T-cell (primary cell): ENCODE measurements at places on chromosomes 3 and 15. TPM values are rescaled to one million over a fixed set of nuclear protein-coding genes. Genes with fewer than 3 reads are reported as not detected.

- no peaks in the 10 kb centered on the region for H3K27me3 ChIP-seq
- DNase-seq, result peak; percentile 16
- peak overlapping the region; percentile 79 for H3K27ac ChIP-seq
- no peak overlapping the region for H3K4me3 ChIP-seq
- peaks cover 37% of the 10 kb centered on the region for H3K4me1 ChIP-seq
- no peaks in the 10 kb centered on the region for H3K36me3 ChIP-seq
Observed at GRCh38 chr3:101521211-101521701, 8.2 kb upstream of the SENP7 start.

GRCh38 chr3:143972505-143973258, 1.1 kb downstream of the DIPK2A start:
- no peaks in the 10 kb centered on the region for H3K27me3 ChIP-seq
- peaks cover 21% of the 10 kb centered on the region for H3K4me1 ChIP-seq
- peak overlapping the region; percentile 91 for H3K4me3 ChIP-seq
- no peaks in the 10 kb centered on the region for H3K36me3 ChIP-seq

DNA sequence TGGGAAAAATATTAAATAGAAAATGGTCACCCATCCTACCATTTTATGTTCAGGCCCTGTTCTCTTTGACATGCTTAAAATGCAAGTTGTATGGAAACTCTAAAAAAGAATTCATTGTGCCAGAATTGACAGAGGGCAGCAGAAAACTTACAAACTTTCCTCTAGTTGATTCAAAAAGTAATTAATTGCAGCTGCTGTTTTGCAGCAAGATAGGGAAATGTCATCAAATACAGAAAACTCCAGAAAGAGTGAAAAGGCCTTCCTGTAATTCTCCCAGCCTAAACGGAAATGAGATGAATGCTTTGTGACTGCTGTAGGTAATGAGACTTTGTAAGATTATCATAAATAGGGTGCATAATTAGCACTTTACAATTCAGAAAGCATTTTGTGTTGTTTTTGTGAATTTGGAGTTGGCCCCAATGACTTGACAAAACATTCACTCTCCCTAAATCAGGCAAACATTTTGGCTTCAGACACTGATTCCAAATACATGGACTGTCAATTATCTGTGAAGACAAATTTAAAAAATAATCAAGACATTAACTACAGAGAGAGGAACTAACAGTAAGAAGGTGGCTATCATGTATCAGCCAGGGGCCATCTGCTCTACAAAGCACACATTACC, 861.8 kb downstream of the SQOR start:
- H3K4me3 ChIP-seq, result no peak overlapping the region
- no peaks in the 10 kb centered on the region for H3K36me3 ChIP-seq
- H3K4me1 ChIP-seq, result no peaks in the 10 kb centered on the region
- peaks cover 3% of the 10 kb centered on the region for H3K27me3 ChIP-seq

- H3K4me3 ChIP-seq, result no peak overlapping the region
- H3K4me1 ChIP-seq, result no peaks in the 10 kb centered on the region
- peaks cover 8% of the 10 kb centered on the region for H3K36me3 ChIP-seq
- no peak overlapping the region for H3K27ac ChIP-seq
Observed at GRCh38 chr3:143551761-143552160, 296.5 kb downstream of the SLC9A9 start.

- no peak overlapping the region for H3K4me3 ChIP-seq
- no peak for DNase-seq
- no peaks in the 10 kb centered on the region for H3K4me1 ChIP-seq
- H3K27ac ChIP-seq, result no peak overlapping the region
- no peaks in the 10 kb centered on the region for H3K27me3 ChIP-seq
Observed at GRCh38 chr3:153978006-153978405, 143.2 kb upstream of the ARHGEF26 start.

DNA sequence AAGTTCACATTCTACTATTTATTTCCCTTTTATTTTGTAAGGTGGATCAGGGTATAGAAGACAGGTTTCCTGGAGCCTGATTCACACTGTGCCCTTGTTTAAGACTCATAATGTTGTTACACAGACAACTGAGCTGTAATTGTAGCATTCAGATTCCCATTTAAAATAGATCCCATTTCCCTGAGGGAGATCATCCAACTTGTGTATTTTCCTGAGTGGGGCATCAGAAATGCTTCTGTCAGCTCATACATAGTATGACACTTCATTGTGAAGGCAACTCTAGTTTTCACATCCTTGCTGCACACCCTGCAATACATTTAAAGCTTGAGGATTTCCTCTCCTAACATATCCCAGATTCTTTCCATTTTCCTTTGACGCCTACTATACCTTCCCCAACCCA, 659.7 kb downstream of the GRM7 start:
- no peaks in the 10 kb centered on the region for H3K4me1 ChIP-seq
- no peaks in the 10 kb centered on the region for H3K36me3 ChIP-seq
- H3K4me3 ChIP-seq, result no peak overlapping the region
- no peaks in the 10 kb centered on the region for H3K27me3 ChIP-seq

GRCh38 chr15:31498329-31498728, 171.7 kb downstream of the KLF13 start:
- no peak for DNase-seq
- H3K27ac ChIP-seq, result no peak overlapping the region

DNA sequence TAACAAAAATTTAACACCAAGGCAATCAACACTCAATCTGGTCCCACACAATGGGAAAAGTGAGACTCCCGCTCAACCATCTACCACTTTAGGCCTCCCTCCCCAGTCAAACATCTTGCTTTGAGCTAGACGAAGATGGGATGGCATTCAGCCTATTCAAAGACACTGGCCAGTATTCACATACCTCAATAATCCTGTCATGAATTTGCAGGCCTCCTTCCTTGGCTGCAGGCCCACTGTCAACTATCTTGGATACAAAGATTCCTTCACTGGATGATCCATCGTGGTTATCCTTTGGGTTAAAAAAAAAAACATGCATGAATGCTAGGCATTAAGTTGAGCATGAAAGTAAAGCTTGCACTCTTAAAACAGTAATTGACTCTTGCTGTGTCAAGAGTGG, 22.6 kb downstream of the PDZRN3 start:
- no peak overlapping the region for H3K4me3 ChIP-seq
- H3K36me3 ChIP-seq, result no peaks in the 10 kb centered on the region
- H3K4me1 ChIP-seq, result no peaks in the 10 kb centered on the region

DNA sequence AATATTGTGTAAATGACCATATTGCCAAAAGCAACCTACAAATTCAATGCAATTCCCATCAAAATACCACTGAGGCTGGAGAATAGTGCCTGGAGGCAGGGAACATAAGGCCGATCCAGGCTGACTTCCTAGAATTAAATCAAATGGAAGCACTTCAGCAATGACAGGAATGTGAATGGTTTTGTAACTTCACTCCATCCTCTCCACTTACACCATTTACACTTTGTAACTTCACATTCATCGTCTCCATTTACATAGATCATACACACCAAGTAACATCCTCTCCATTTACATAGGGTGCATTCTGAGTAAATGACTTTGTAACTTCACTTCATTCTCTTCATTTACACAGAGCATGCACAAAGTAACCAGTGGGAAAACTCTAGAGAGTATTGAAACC, 11.6 kb downstream of the STRIT1 start:
- H3K27ac ChIP-seq, result no peak overlapping the region
- H3K4me3 ChIP-seq, result no peak overlapping the region
- no peaks in the 10 kb centered on the region for H3K27me3 ChIP-seq
- no peaks in the 10 kb centered on the region for H3K4me1 ChIP-seq
- no peak for DNase-seq
- no peaks in the 10 kb centered on the region for H3K36me3 ChIP-seq

Gene ABHD2
- 70.8 TPM for total RNA-seq

Gene FAM131A
- total RNA-seq, result 12.3 TPM
